ENCODE measurements at places on chromosomes 3 and 15. TPM values are rescaled to one million over a fixed set of nuclear protein-coding genes. Genes with fewer than 3 reads are reported as not detected.

NME9 gene
- 0.12 TPM for polyA plus RNA-seq

TP63 gene
- 37.8 TPM for polyA plus RNA-seq

NANOGP8 gene
- polyA plus RNA-seq: not detected

HYAL1 gene
- polyA plus RNA-seq: 4.2 TPM

CD96 gene
- polyA plus RNA-seq: 0.88 TPM

ACP3 gene
- 48.4 TPM for polyA plus RNA-seq

COL6A5 gene
- polyA plus RNA-seq: 0.15 TPM

SEMA3G gene
- polyA plus RNA-seq: 1.7 TPM

CGGBP1 gene
- 24.9 TPM for polyA plus RNA-seq

NMB gene
- 5.2 TPM for polyA plus RNA-seq

MFN1 gene
- 17.6 TPM for polyA plus RNA-seq

REC114 gene
- polyA plus RNA-seq: not detected

RBM6 gene
- polyA plus RNA-seq: 101 TPM

WDR93 gene
- not detected for polyA plus RNA-seq

EBLN2 gene
- 0.92 TPM for polyA plus RNA-seq

ZSCAN2 gene
- polyA plus RNA-seq: 0.81 TPM

TNNC1 gene
- 1.3 TPM for polyA plus RNA-seq

WDR72 gene
- 0.06 TPM for polyA plus RNA-seq

ABHD14A gene
- polyA plus RNA-seq: 8.0 TPM

ONECUT1 gene
- not detected for polyA plus RNA-seq

SMAD6 gene
- polyA plus RNA-seq: 1.6 TPM

SNRPN gene
- 25.5 TPM for polyA plus RNA-seq

RASL12 gene
- 2.6 TPM for polyA plus RNA-seq

CD86 gene
- polyA plus RNA-seq: 0.85 TPM

PLCH1 gene
- 0.07 TPM for polyA plus RNA-seq

ALPK3 gene
- polyA plus RNA-seq: 10.5 TPM

TM4SF18 gene
- 0.53 TPM for polyA plus RNA-seq

CCR3 gene
- polyA plus RNA-seq: not detected

SNURF gene
- polyA plus RNA-seq: 1.7 TPM

CFAP20DC gene
- 14.1 TPM for polyA plus RNA-seq

GOLGA8G gene
- polyA plus RNA-seq: not detected

BCL2A1 gene
- 1.6 TPM for polyA plus RNA-seq

CADM2 gene
- 0.12 TPM for polyA plus RNA-seq

WDR5B gene
- 1.3 TPM for polyA plus RNA-seq

VPS8 gene
- polyA plus RNA-seq: 10.4 TPM

SMARCC1 gene
- polyA plus RNA-seq: 13.8 TPM

GOLGA6L7 gene
- polyA plus RNA-seq: not detected

WNT5A gene
- polyA plus RNA-seq: 11.1 TPM

ZNF662 gene
- 5.2 TPM for polyA plus RNA-seq

TTC14 gene
- polyA plus RNA-seq: 9.1 TPM

ST3GAL6 gene
- 4.6 TPM for polyA plus RNA-seq

SLC28A1 gene
- 0.08 TPM for polyA plus RNA-seq

LSAMP gene
- polyA plus RNA-seq: 0.10 TPM

EXD1 gene
- polyA plus RNA-seq: not detected

ZPLD1 gene
- not detected for polyA plus RNA-seq

TMC3 gene
- not detected for polyA plus RNA-seq

DHFR2 gene
- 1.9 TPM for polyA plus RNA-seq

GHSR gene
- polyA plus RNA-seq: not detected

TUBGCP4 gene
- 5.3 TPM for polyA plus RNA-seq

LMOD3 gene
- 0.19 TPM for polyA plus RNA-seq

LRRN1 gene
- 0.10 TPM for polyA plus RNA-seq

ALDH1A2 gene
- 0.27 TPM for polyA plus RNA-seq

LMAN1L gene
- 0.61 TPM for polyA plus RNA-seq

HCLS1 gene
- polyA plus RNA-seq: 6.4 TPM

FES gene
- 3.8 TPM for polyA plus RNA-seq

EPB42 gene
- not detected for polyA plus RNA-seq

SAMD7 gene
- polyA plus RNA-seq: not detected

MCF2L2 gene
- 0.26 TPM for polyA plus RNA-seq

CFAP100 gene
- polyA plus RNA-seq: not detected
